A549 (cell line): ENCODE measurements at places on chromosomes 7 and 10.

GRCh38 chr7:33685981-33686683 lies 219.2 kb upstream of the BMPER start:
- no peak for DNase-seq

DNA sequence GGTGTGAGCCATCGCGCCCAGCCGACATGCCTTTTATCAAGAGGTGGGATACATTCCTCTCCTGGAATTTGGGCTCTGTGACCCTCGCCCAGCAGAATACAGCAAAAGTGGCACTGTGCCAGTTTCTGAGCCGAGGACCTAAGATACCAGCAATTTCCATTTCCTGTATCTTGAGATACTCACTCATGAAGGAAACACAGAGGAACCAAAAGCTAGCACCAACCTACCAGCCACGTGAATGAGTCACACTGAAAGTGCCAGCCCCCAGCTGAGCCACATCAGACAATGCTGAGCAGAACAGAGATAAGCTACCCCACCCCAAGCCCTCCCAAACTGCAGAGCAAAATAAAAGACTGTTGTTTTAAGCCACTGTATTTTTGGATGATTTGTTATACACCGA lies 56.3 kb downstream of the CACUL1 start:
- DNase-seq = peak; percentile 39

DNA sequence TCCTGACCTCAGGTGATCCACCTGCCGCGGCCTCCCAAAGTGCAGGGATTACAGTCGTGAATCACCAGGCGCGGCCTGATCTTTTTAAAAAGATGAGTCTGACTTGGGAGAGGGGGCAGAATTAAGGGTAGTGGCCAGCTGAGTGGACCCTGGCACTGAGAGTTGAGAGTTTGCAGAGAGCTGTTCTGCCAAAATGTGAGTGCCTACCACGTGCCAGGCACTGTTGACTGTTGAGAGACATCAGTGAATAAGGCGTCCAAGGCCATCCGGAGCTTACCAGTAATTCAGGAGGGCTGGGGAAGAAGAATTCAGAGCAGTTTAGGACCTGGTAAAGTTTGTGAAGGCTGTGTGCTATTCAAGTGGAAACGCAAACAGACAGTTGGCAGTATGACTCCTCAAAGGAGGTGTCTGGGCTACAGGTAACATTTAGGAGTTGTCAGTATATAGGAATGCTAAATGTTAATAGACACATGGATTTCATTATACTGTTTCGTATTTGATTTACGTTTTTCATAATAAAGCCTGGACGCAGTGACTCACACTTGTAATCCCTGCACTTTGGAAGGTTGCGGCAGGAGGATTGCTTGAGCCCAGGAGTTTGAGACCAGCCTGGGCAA lies 1.5 kb downstream of the NIPSNAP2 start:
- DNase-seq = no peak

DNA sequence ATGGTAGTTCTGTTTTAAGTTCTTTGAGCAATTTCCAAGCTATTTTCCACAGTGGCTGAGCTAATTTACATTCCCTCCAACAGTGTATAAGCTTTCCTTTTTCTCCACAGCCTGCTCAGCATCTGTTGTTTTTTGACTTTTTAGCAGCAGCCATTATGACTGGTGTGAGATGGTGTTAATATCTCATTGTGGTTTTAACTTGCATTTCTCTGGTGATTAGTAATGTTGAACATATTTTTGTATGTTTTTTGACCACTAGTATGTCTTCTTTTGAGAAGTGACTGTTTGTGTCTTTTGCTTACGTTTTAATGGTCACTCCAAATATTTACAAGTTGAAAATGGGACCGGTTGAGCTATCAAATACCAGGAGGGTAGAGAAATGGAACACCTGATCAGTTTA lies 20.4 kb downstream of the GNG11 start:
- no peak for DNase-seq

DNA sequence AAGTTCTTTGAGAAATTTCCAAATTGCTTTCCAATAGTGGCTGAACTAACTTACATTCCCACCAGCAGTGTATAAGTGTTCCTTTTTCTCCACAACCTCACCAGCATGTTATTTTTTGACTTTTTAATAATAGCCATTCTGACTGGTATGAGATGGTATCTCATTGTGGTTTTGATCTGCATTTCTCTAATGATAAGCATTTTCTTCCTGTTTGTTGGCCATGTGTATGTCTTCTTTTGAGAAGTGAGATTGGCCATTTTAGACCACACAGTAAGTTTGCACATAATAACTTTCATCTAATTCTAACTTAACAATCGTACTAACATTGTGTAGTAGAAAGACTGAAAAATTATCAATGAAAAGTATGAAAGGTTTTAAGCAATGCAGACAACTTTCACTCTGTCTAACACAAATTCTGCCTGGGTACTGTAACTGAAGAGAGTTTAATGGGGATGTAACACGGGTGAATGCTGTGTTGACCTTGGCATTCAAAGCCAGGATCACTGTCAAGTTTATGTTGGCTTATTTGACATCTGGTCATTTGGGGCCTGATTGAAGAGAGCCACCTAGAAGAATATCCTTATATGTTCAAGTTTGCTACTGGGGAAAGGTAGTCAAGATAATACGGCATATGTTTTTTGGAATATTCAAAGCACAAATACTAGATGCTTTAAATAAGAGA lies 50.4 kb downstream of the FAM171A1 start:
- no peak for DNase-seq

DNA sequence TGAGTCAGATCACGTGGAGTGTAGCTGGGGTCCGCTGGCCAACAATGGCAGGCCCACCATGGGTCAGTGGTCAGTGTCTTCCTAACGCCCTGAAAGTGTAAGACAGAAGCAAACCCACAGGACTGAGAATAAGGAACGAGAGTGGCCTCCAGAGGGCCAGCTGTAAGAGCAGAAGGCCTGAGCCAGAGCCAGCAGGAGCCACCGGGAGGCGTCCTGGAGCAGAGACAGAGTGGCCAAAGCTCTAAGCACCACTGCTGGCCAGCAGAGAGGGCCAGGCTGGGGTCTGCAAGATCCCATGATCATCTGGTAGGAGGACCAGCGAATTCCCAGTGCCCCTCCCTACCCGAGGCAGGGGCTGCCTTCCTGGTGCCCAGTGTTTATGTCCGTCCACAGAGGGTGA lies 9.2 kb downstream of the CCDC201 start:
- no peak for DNase-seq

- DNase-seq = no peak
Measured at GRCh38 chr7:9761224-9761623, 1212.4 kb upstream of the PHF14 start.

DNA sequence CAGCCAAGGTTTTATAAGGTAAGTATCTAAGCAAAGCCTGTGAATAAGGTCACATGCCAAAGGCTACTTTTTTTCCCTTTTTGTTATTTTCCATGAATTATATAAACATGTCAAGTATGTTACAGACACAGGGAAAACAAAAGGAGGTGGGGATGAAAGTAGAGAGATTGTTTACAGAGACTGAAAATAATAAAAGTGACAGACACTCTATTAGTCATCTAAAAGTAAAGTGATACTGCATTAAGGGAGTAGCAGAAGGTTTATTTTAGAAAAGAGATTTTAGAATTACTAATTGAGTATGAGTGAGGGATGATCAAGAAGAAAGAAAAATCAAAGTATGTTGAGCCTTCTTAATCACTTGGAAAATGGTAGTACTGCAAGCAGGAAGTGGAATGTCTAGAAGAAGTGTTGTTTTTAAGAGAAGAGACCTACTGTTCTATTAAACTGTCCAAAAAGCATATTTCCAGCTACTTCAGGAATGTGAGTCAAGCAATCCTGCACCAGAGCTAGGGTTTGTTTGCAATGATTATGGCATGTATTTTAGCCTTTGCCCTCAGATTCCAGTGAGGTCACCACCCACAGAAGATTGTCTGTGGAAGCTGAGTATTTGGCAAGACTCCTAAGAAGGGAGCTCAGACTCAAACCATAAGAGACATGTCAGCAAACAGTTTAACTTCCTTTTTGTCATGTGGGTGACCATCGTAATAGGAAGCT lies 177.9 kb upstream of the PLXDC2 start:
- peak; percentile 37 for DNase-seq

GRCh38 chr7:148572067-148572522 lies 18.5 kb upstream of the C7orf33 start:
- no peak for DNase-seq

GRCh38 chr10:89566095-89566950 lies 30.9 kb upstream of the SLC16A12 start:
- no peak for DNase-seq

- DNase-seq = no peak
Measured at GRCh38 chr10:132030898-132031463, 34.8 kb upstream of the JAKMIP3 start.

DNA sequence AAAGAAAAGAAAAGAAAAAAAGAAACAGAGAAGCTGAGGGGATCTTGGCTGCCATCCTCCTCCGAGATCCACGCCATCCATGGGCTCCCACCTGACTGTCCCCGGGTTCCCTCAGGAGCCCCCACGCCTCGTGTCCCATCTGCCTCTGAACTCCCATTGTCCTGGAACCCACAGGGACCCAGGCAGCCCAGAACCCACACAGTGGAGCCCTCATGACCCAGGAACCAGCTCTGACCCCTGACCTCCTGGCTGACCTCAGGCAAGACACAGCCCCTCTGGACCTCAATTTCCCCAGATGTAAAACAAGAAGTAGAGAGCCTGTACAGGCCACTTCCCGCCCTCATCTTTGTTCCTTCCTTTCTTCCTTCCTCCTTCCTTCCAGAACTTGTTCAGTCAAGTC lies 40.4 kb downstream of the RASGEF1A start:
- no peak for DNase-seq

DNA sequence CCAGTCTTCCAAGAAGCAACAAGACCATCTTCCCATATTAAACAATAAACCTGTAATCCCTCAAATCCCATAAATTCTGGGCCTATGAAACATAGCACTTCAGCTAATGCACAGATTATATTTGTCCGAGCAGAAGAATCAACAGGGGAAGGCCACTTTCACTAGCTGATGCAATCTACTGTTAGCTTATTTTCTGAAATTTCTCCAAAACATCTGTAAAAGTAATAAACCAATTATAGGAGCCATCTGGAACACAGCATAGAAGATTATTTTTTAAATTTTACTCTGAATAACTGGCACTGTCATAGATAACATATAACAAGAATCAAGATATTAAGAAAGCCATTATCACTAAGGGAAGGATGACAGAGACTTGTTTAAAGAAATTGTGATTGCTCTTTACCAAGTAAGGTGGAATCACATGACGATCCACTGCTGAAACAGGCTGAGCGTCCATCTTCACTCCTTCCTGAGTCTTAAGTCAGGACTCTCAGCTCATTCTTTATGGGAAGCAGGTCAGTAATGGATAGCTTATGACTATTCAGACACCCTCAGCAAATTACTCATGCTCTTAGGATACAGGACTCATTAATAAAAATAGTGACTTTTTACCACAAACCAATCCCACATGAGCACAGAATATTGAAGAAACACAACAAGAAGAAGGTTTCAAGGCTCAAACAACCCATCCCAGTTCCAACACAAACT lies 719.5 kb downstream of the XPNPEP1 start:
- DNase-seq = no peak

DNA sequence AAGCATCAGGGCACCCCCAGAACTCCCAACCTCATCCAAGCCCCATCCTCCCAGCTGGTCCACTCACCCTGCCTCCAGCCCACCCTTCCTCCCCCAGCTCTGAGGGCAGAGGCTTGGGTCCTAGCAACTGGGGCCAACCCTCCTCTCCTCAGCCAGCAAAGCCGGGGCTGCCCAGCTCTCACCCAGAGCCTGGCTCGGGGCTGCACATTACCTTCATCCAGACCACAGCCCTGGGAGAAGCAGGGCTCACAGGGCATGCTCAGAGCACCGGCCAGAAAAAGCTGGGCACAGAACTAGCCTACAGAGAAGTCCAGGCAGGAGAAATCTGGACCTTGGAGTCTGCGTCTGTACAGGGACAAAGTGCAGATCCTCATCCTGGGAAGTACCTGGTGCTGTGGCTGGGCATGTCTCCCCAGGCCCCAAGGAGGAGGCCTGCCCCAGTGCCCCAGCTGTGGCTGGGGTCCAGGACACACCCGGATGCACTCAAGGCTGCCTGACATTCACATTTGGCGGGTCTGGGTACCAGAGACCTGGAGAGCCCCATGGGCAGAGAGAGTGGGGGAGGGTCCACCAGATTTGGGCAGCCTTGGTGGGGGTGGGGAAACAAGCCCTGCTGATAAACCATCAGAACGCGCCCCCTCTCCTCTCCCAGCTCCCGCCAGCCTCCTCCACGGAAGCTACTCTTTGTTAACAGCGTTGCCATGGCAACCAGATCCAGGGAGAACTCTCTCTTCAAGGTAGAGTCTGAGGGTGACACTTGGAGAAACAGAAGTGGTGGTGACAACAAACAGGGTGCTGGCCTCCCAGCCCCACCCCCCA lies 5.1 kb downstream of the RASGEF1A start:
- no peak for DNase-seq

DNA sequence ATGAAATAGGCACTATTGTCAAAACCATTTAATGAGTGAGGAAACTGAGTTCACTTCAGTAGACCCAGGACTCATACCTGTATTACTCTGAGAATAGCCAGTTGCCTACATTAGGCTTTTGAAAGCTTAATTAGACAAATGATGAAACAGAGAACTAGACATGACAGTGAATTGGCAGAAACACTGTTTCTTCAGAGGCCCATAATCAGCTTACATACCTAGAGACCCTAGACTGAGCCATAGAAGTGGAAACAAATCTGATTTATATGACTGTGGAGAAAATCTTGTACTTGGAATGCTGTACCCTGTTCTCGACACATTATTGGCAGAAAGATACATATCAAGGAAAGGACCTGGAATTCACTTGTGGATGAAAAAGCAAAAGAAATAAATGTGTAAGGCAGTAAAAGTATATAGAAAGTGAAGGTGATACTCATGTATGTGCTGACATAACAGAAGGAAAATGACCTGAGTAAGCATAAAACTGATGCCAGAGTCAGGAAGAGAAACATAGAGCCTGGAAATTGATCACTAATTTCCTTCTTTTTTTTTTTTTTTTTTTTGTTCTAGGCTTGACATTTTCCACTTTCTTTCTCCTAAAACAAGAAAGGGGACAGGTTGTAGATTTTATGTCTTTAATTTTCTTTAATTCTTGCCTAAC lies 251.5 kb downstream of the BICC1 start:
- DNase-seq = no peak

DNA sequence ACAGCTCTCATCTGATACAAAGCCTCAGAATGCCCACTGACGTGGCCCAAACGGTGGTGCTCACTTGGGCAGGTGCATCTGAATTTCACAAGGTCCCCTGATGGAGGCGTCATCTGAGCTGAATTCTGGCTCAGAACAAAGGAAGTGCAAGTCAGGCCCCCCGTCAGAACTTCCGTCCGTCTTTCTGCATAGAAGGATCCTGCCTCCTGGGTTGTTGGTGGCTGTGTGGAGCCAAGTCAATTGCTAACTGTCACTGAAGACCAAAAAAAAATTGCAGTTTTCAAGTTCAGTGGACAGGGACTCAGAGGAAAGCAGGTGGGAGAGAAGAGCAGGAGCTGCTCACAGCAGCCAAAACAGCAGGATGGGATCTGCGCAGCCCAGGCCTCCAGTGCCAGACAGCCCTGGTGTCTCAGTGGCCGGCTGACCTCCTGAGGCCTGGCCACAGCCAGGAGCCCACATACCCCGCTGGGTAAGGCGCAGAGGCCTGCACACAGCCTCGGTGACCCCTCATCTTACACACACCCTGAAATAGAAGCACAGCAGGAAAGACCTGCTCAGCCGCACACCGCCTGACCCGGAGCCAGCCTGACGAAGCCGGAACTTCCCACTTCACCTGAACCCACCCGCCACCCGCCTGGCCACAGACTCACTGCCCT lies 49.4 kb downstream of the PYROXD2 start:
- no peak for DNase-seq

GRCh38 chr10:131991726-131992125 lies 10.0 kb upstream of the BNIP3 start:
- DNase-seq = no peak

- DNase-seq = no peak
Measured at GRCh38 chr10:15348579-15348978, 22.5 kb downstream of the FAM171A1 start.
